ENCODE measurements at places on chromosomes 4 and X. TPM values are rescaled to one million over a fixed set of nuclear protein-coding genes. Genes with fewer than 3 reads are reported as not detected.

Gene RBM10
- total RNA-seq = 26.8 TPM

Gene TKTL2
- not detected for total RNA-seq

Gene RS1
- total RNA-seq = not detected

Gene CFAP47
- total RNA-seq = not detected

Gene SPRY1
- 21.4 TPM for total RNA-seq

Gene EFHC2
- 10.0 TPM for total RNA-seq

Gene KIF4A
- total RNA-seq = 4.6 TPM

Gene TEC
- 2.0 TPM for total RNA-seq

Gene LANCL3
- 0.58 TPM for total RNA-seq

Gene ARHGAP10
- 36.1 TPM for total RNA-seq

DNA sequence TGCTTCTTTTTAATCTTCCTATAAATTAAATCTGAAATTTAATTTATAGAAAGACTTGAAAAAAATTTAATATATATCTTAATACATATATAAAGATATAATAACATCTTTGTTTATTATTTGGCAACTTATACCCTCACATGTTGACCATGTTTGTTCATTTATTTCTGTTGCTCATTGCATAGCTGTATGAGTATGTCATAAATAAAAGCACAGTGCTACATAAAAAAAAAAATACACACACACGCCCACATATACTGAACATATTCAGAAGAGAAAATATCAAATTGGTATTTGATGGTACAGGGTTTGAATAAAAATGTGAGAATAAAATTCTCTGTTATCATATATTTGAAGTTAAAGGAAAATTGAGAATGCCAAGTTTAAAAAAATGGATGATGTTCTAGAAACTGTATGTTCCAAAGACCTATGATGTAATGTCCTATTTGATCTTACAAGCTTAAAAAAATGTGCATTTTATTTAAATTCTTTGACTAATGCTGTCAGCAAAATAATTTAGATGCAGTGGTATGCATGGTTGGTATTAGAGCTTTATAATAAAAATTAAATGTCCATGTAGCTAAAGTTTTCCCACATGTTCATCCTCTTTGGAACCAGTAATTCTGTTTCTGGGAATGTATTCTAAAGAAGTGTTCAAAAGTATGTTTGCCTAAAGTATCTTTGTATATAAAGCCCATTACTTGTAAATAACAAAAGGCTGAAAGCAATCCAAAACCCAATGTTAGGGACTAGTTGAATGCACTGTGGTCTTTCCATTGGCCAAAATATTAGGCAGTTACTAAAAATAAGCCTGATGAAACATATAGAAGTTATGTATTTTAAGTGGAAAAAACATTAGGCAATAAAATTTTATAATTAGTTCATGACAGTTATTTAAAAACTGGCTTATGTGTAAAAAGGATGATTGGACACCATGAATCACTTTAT, 12.9 kb downstream of the TMEM184C start:
- H3K27me3 ChIP-seq = no peaks in the 10 kb centered on the region
- H3K36me3 ChIP-seq = peaks cover 98% of the 10 kb centered on the region
- H3K27ac ChIP-seq = no peak overlapping the region
- H3K4me1 ChIP-seq = no peaks in the 10 kb centered on the region
- no peak for DNase-seq

DNA sequence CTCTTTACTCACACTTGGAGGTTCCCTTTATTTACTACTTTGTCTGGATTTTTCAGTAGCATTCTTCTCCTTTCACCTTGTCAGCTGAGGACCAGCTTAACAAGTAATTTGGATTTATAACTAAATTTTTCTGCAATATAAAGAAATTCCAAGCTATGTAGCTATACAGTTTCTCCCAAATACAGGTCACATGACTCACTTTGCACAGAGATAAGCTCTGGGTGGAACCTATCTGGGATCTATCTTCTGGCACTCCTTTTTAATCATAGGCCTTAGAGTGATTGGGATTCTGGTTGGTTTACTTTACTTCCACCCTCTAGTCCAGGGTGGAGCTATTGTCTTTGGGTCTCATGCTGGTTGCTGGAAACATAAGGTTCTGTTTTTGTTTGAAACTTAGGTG, 34.9 kb upstream of the STK26 start:
- H3K36me3 ChIP-seq = no peaks in the 10 kb centered on the region
- no peak overlapping the region for H3K4me3 ChIP-seq
- DNase-seq = no peak
- no peak overlapping the region for H3K27ac ChIP-seq

DNA sequence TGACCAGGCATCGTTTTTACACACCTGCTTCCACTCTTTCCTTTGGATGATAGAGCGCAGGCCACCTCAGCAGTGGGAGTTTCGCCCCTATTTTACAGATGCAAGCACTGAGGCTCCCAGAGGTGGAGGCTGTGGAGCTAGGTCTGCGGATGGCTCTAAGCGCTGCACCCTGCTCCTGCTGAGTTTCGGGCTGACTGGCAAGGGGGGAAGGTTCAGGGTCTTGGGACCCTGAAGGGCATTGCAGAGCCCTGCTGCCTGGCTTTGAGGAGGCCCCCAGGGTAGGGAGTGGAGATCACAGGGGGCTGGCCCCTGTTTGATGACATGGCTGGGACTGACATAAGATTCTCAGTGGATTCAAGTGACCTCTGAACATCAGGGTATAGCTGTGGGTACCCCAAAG, 62.8 kb upstream of the NKX1-1 start:
- H3K27ac ChIP-seq = no peak overlapping the region
- DNase-seq = no peak
- no peak overlapping the region for H3K4me3 ChIP-seq
- no peaks in the 10 kb centered on the region for H3K36me3 ChIP-seq

DNA sequence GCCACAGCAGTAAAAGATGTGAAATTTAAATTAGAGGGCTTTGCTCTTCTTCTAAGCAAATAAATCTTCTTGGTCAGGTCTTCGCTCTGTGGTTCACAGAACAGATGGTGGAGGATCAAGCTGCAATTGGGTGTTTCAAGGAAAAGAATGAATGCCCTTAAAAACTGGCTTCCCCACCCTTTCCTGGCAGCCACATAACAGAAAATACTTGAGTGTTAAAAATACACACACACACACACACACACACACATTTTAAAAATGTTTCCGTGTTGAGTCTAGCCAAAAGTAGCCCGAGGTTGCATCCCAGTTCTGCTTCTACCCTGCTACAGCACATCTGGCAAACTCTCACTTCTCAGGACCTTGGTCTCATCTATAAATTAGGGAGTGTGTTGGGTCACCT, 56.7 kb upstream of the FGFBP2 start:
- H3K4me3 ChIP-seq = no peak overlapping the region
- H3K4me1 ChIP-seq = no peaks in the 10 kb centered on the region
- H3K27ac ChIP-seq = no peak overlapping the region

GRCh38 chr4:111985426-111985825, 159.8 kb upstream of the FAM241A start:
- no peak for DNase-seq
- H3K27ac ChIP-seq = no peak overlapping the region
- no peaks in the 10 kb centered on the region for H3K36me3 ChIP-seq
- H3K27me3 ChIP-seq = no peaks in the 10 kb centered on the region
- no peaks in the 10 kb centered on the region for H3K4me1 ChIP-seq
- no peak overlapping the region for H3K4me3 ChIP-seq

- H3K27me3 ChIP-seq = no peaks in the 10 kb centered on the region
- H3K4me3 ChIP-seq = no peak overlapping the region
- peaks cover 23% of the 10 kb centered on the region for H3K36me3 ChIP-seq
- no peak overlapping the region for H3K27ac ChIP-seq
- DNase-seq = no peak
Observed at GRCh38 chr4:163139048-163139447, 27.6 kb downstream of the NAF1 start.

DNA sequence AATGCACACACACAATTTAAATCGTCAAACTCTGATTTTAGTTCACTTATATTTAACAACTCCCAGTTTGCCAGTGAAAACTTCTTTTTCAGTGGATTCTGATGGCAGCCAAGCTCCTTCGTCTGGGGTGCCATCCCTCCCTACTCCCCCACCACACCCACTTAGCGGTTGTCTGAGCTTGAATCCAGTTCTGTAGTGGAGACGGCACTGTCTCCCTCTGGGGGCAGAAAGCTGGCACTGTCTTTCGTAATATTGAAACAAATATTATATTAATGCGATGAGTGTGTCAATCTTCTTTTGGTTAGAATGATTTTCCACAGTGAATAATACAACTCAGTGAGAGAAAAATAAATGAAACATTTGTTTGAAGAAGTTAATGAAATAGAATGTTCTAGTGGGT, 5.4 kb downstream of the MEPE start:
- H3K4me3 ChIP-seq = no peak overlapping the region
- no peak overlapping the region for H3K27ac ChIP-seq
- no peaks in the 10 kb centered on the region for H3K27me3 ChIP-seq
- DNase-seq = no peak

DNA sequence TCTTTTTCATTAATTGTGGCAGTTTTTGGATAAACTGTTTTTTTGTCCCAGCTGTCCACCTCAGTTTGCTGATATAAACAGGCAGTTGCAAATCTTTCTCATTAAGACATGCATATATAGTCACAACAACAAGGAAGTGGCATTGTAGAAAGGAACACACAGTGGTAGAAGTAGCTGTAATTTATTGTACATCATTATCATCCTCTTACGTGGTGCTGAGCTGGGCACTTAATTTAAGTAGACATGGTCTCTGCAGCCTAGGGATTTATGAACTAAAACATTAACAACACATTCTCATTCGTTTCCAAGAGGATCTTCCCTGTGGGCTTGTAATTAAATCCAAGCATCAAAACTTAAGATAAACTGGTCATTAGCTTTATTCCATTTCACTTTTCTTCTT, 500.2 kb downstream of the INPP4B start:
- no peaks in the 10 kb centered on the region for H3K36me3 ChIP-seq
- no peaks in the 10 kb centered on the region for H3K27me3 ChIP-seq
- H3K4me1 ChIP-seq = peaks cover 4% of the 10 kb centered on the region
- H3K4me3 ChIP-seq = no peak overlapping the region
- H3K27ac ChIP-seq = no peak overlapping the region

- H3K27me3 ChIP-seq = no peaks in the 10 kb centered on the region
- H3K4me1 ChIP-seq = no peaks in the 10 kb centered on the region
- no peak overlapping the region for H3K27ac ChIP-seq
- H3K4me3 ChIP-seq = no peak overlapping the region
Observed at GRCh38 chrX:97539970-97540519, 656.3 kb downstream of the RPA4 start.

- H3K4me1 ChIP-seq = no peaks in the 10 kb centered on the region
- H3K27me3 ChIP-seq = no peaks in the 10 kb centered on the region
- no peaks in the 10 kb centered on the region for H3K36me3 ChIP-seq
- no peak overlapping the region for H3K27ac ChIP-seq
- H3K4me3 ChIP-seq = no peak overlapping the region
Observed at GRCh38 chrX:41808047-41808446, 84.1 kb downstream of the GPR82 start.

GRCh38 chrX:40120838-40121580, 23.3 kb upstream of the BCOR start:
- DNase-seq = no peak
- no peak overlapping the region for H3K4me3 ChIP-seq
- H3K36me3 ChIP-seq = no peaks in the 10 kb centered on the region
- no peaks in the 10 kb centered on the region for H3K4me1 ChIP-seq

DNA sequence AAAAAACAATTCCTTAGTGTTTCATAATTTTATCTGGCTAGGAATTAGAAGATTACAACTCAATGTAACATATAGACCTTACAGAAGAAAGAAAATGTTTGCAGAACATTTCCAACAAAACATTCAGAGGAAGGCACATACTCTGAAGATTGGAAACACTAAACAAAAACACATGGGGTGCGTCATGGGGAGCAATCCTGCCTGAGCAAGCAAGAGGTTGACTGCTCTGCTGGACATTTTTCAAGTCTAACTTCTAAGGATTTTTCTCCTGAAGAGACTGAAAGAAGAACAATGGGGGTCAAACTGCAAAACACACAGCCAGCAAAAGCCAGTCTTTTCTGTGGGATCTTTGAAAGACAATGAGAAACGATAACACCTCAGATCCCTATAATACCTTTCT, 182.8 kb downstream of the GUCY2F start:
- no peak overlapping the region for H3K4me3 ChIP-seq
- no peak overlapping the region for H3K27ac ChIP-seq
- H3K36me3 ChIP-seq = no peaks in the 10 kb centered on the region
- H3K27me3 ChIP-seq = no peaks in the 10 kb centered on the region

DNA sequence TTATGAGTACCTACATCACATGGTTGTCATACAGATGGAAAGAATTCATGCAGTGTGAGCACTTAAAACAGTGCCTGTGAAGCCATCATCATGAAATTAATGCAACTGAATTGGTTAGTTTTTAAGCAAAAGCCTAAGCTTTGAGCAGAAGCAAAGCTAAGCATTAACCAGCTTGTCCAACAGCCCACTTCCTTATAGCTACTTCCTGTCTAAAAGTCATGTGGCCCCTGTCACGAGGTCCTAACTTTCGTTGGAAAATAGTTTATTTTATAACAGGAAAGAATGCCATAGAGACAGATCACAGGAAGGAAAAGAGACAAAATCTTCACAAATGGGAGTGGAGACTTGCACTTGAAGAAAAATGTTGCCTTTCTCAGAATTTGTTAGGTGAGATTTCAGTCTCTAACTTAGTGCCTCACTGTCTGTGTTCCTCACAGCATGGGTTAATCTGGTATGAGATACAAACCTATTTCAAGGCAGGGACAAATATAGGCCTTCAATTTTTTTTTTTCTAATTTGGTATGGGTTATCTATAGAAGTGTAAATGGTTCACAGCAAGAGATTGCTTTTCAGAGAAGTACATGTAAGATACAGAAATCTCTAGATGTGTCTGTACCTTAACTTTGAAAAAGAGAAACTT, 27.7 kb upstream of the VCX start:
- no peak for DNase-seq
- no peak overlapping the region for H3K4me3 ChIP-seq
- H3K36me3 ChIP-seq = no peaks in the 10 kb centered on the region
- H3K27ac ChIP-seq = no peak overlapping the region

DNA sequence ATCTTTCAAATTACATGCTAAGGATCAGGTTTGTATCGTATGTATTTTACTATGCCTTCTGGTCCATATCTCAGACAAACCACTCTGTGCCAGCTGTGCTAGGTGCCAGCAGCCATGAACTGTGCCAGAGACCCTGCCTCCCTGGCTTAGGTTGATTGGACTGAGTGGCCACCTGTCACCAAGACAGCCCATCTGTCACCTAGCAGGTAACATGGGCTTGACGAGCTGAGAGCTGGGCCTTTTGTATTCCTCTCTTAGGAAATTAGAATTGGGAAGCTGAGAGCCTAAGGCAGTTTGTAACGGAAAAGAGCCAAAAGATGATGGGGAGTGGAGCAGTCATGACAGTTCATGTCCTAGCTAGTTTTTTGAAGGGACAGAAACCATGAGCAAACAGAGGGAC, 42.5 kb downstream of the TMEM164 start:
- no peak for DNase-seq
- peaks cover 19% of the 10 kb centered on the region for H3K4me1 ChIP-seq
- H3K27me3 ChIP-seq = no peaks in the 10 kb centered on the region

DNA sequence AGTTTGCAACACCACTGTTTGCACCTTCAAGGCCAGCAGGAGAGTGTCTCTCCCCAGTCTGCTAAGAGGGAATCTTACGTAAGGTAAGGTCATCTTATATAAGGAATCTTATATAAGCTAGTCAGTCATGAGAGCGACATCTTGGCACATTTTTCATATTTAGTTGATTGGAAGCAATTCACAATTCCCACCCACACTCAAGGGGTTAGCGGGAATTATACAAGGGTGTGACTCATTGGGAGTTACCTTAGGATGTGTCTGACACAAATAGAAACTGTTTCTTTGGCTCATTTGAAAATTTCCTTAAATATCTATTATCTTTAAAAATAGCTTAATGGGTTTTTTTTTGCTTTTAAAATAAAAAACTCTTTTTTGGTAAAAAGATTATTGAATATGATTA, 62.1 kb upstream of the GRPR start:
- no peaks in the 10 kb centered on the region for H3K4me1 ChIP-seq
- no peak overlapping the region for H3K27ac ChIP-seq
- DNase-seq = no peak
- H3K27me3 ChIP-seq = no peaks in the 10 kb centered on the region

GRCh38 chrX:11778230-11778629, 20.2 kb downstream of the MSL3 start:
- H3K27ac ChIP-seq = no peak overlapping the region
- H3K4me1 ChIP-seq = no peaks in the 10 kb centered on the region
